ENCODE measurements at places on chromosomes 6 and 20. TPM values are rescaled to one million over a fixed set of nuclear protein-coding genes. Genes with fewer than 3 reads are reported as not detected.

Gene POM121L2
- total RNA-seq = not detected

Gene ISM1
- not detected for total RNA-seq

Gene HSPA1L
- total RNA-seq = 1.4 TPM

Gene DLL1
- total RNA-seq = 4.9 TPM

Gene SLC22A16
- total RNA-seq = not detected

Gene CST7
- not detected for total RNA-seq

Gene ZNF334
- 14.0 TPM for total RNA-seq

Gene PCSK2
- not detected for total RNA-seq

Gene PAK5
- not detected for total RNA-seq

Gene PNPLA1
- total RNA-seq = not detected

Gene HLA-DQB2
- not detected for total RNA-seq

Gene HSPA1A
- total RNA-seq = 52.8 TPM

Gene SUMO4
- total RNA-seq = not detected

Gene TGM3
- 0.08 TPM for total RNA-seq

Gene E2F1
- 23.7 TPM for total RNA-seq

Gene NRM
- total RNA-seq = 0.82 TPM

Gene ROS1
- 0.18 TPM for total RNA-seq

Gene HLA-DPA1
- total RNA-seq = 0.18 TPM

Gene EYS
- total RNA-seq = 0.09 TPM

Gene MAPK13
- total RNA-seq = 2.3 TPM

Gene SLC12A5
- not detected for total RNA-seq

Gene PBX2
- 6.5 TPM for total RNA-seq

Gene EPB41L1
- total RNA-seq = 13.5 TPM

Gene CRIP3
- total RNA-seq = not detected

Gene MROH8
- 0.49 TPM for total RNA-seq

Gene NKAPL
- 1.9 TPM for total RNA-seq
